ENCODE measurements at places on chromosomes 6 and 20.

DNA sequence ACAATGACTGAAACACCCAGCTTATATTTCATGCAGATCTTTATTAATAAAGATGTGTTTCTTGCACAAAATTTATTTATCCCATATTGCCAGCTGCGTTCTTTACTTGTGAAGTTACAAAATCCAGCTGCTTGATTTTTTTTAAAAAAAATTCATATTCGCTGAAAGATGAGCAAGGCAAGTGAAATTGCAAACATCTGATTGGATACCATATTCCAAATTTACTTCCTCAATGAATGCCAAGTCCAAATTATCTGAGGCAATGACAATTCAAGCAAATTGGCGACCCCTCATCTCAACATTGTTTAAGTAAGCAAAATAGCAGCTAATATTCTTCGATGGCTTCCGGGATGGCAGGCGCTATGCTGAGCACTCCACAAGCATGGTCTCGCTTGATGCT is 37.7 kb downstream of the ZFP64 start:
- DNase-seq, result no peak

DNA sequence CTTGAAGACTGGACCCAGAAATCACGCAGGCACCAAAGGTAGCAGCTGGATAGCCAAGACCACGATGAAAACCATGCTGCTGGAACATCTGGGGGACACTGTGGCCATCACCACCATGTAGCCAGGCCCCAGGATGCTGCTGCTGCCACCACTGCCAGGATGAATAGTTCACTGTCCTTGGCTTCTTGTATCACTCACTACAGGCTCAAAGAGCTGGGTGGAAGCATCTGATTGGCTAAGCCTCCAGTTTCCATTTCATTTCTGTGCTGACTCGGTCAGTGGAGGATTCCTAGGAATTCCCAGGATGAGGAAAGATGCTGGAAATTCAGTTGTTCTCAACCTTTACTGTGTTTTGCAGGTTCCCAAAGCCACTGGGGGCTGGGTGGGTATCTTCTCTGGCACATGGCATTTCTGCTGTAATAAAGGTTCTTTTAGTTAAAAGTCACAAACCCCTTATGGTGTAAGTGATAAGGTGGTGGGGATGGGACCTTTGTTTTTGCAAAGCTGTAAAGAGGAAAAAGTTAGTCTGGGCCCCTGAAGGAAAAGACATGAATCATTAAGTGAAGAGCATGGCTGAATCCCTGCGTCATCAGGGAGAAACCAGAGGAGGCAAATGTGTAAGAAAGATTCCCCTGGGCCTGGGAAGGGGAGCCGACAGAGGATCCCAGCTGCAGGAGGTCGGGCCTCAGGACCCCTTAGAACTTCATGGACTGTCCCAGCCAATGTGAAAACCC is 75.6 kb upstream of the RNF24 start:
- DNase-seq, result no peak

- no peak for DNase-seq
Measured at GRCh38 chr6:96234444-96234843, 218.7 kb downstream of the FUT9 start.

DNA sequence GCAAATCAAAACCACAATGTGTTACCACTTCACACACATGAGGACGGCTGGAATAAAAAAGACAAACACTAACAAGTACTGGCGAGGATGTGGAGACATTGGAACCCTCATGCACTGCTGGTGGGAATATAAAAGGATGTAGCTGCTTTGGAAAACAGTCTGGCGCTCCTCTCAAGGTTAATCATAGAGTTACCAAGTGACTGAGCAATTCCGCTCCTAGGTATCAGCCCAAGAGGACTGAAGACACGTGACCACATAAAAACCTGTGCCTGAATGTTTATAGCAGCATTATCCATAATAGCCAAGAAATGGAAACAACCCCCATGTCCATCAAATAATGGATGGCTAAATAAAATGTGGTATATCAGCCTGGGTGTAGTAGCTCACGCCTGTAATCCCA is 45.0 kb downstream of the VSTM2L start:
- no peak for DNase-seq

- no peak for DNase-seq
Measured at GRCh38 chr6:122352981-122353664, 46.3 kb upstream of the HSF2 start.

GRCh38 chr6:91669154-91669870 is 1082.4 kb upstream of the MAP3K7 start:
- no peak for DNase-seq

GRCh38 chr20:9235518-9235917 is 166.6 kb downstream of the PLCB4 start:
- no peak for DNase-seq

GRCh38 chr6:139841794-139842215 is 467.4 kb upstream of the CITED2 start:
- no peak for DNase-seq

- no peak for DNase-seq
Measured at GRCh38 chr6:30265181-30265580, 52.0 kb upstream of the TRIM26 start.

DNA sequence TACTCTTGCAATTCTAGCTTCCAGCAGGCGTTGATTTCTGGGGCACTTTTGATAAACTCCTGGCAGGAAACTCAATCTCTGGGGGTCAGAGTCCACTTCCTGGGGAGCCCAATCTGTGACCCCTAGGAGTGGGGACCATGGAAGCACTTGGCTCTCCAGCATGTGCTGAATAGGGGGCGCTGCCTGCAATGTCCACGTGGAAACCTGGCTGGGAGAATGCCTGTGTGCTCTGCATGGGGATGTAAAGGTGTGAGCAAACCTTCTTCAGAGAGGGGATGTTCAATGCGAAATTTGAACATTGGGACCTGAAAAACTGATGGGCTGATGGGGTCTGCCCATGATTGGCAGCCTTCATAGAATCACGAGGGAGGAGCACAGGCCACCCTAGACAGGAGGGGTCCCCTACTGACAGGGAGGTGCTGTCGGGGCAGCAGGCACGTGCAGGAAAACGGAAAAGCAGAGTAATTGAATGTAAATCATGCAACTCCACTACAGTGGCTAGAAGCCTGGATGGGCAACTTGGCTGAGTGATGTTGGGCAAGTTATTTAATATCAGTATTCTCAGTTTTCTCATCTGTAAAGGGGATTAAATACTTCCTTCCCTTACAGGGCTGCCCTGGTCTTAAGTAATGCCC is 47.8 kb downstream of the CEP43 start:
- no peak for DNase-seq

GRCh38 chr6:16408766-16409165 is 170.4 kb downstream of the GMPR start:
- DNase-seq, result no peak

GRCh38 chr6:158358450-158359077 is 46.3 kb downstream of the TULP4 start:
- no peak for DNase-seq

DNA sequence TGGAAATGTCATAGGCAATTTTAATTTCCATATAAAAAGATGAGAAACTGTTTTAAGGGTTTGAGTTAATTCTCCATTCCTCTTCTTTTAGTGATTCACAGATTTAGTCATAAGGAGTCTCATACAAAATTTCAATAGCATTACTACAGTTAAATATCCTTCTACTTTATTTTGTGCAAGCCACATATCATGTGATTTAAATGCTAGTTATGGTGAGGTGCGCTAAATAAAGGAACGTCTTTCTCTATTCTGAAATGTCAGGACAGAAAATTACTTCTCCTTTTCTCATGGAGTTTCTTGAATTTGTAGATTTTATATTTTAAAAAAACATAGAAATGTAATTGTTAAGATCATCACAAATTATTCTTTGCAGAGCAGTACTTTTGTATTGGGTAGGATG is 50.0 kb upstream of the SUPT3H start:
- no peak for DNase-seq

GRCh38 chr6:85468326-85468725 is 18.4 kb downstream of the NT5E start:
- no peak for DNase-seq

GRCh38 chr20:50304923-50305635 is 114.4 kb downstream of the CEBPB start:
- DNase-seq, result no peak

- DNase-seq, result no peak
Measured at GRCh38 chr6:137676888-137677287, 182.7 kb upstream of the OLIG3 start.

DNA sequence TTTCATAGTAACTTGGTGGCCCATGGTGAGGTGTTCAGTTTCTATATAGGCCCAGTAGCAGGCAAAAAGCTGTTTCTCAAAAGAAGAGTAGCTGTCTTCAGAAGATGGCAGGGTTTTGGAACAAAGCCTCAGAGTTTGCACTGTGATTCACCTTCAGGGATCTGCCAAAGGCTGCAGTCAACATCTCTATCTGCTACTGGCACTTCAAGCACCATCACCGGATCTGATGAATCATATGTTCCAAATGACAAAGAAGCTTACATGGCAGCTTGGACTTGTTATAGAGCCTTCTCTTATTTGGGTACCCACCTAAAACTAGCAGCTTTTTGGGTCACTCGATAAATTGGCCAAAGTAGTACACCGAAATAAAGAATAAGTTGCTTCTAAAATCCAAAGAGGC is 39.5 kb downstream of the PKIB start:
- DNase-seq, result no peak

GRCh38 chr20:46367967-46368901 is 38.2 kb downstream of the ELMO2 start:
- no peak for DNase-seq

DNA sequence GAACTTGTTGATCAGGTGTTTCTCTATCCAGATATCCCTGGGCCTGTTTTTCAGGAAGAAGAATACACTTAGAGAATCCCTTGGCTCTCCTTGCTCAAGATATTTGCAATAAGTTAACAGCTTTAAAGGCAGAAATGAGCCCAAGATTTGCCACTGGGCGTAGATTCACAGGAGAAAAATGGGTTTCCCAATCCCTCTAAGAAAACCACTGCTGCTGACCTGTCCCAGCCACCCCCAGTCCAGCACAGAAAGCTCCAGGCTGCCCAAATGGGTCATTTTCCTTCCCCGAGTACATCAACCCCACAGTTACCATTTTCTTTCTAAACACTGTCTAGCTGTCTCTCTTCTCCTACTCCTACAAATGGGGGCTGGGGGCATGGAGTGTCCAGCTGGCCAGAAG is 67.3 kb downstream of the ANKRD60 start:
- DNase-seq, result no peak

Measured in stimulated activated CD4-positive, alpha-beta T cell treated with anti-CD3 and anti-CD28 coated beads, Interleukin-4, amount 100 ng/mL, for 24 hours (primary cell).